ENCODE measurements at places on chromosomes 12 and 14.

- DNase-seq = no peak
These were observed 189.9 kb downstream of the VRK1 start for GRCh38 chr14:96987086-96987474.

DNA sequence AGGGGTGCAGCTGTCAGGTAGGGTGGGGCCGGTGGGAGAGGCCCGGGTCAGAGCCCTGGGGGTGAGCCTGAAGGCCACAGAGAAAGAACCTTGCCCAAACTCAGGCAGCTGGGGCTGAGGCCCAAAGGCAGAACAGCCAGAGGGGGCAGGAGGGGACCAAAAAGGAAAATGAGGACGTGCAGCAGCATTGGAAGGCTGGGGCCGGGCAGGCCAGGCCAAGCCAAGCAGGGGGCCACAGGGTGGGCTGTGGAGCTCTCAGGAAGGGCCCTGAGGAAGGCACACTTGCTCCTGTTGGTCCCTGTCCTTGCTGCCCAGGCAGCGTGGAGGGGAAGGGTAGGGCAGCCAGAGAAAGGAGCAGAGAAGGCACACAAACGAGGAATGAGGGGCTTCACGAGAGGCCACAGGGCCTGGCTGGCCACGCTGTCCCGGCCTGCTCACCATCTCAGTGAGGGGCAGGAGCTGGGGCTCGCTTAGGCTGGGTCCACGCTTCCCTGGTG is 10.5 kb downstream of the MMP14 start:
- no peak for DNase-seq

DNA sequence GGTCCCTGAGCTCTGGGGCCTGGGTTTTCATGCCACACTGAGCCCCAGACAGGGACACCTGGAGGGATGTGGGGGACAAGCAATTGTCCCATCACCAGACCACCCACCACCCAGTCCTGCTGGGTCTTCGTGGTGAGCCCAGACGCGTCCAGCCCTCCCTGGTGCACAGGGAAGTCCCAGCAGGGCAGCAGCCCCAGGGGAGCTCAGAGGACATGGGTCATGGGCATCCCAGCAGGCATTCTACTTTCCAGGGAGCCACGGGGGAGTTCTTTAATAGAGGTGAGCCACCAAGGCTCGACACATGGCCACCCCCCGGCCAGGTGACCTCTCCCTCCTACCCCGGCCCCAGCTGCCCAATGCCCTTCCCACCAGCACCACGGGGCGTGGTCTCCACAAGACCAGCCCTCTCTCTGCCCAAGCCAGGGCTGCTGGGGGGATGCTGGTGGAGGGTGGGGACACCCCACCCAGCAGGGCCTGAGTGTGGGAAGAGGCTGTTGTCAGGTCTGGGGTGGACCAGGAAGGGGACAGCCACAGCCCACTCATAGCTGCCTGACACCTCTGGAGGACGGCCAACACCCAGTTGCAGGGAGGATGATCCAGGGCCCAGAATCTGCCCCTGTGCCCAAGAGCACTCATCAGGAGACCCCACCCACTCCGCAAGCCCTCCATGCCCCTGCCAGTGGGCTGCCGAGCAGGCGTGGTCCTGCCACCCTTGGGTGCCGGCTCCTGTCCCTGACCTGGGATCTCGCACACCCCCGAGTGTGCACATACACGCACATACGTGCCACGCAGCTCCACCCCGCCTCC is 14.1 kb downstream of the AKT1 start:
- DNase-seq = no peak

- peak; percentile 57 for DNase-seq
These were observed 14.1 kb downstream of the FBXW8 start for GRCh38 chr12:116924558-116925453.

GRCh38 chr12:30197392-30198057 is 413.8 kb upstream of the TMTC1 start:
- peak; percentile 5 for DNase-seq
